Suppressor macrophage treated with lipopolysaccharide for 1 hour (primary cell): ENCODE measurements at places on chromosomes 5 and 9.

DNA sequence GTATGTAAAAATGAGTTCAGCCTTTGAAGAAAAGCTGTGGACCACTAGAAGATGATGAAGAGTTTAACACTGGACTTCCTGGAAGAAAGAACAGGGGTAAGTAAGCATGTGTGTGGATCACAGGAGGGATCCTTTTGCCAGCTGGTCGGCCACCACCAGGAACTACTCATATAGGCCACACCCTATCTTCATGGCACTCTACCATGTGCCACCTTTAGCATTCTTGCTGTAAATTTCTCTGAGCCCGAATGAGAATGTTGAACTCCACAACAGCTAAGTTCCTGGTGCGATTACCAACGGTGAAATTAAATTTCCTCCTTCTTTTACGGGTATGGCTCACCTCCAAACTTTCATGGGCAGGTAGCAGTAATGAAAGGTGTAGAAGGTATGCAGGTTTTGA lies 102.3 kb downstream of the ATP10B start:
- no peak for DNase-seq

DNA sequence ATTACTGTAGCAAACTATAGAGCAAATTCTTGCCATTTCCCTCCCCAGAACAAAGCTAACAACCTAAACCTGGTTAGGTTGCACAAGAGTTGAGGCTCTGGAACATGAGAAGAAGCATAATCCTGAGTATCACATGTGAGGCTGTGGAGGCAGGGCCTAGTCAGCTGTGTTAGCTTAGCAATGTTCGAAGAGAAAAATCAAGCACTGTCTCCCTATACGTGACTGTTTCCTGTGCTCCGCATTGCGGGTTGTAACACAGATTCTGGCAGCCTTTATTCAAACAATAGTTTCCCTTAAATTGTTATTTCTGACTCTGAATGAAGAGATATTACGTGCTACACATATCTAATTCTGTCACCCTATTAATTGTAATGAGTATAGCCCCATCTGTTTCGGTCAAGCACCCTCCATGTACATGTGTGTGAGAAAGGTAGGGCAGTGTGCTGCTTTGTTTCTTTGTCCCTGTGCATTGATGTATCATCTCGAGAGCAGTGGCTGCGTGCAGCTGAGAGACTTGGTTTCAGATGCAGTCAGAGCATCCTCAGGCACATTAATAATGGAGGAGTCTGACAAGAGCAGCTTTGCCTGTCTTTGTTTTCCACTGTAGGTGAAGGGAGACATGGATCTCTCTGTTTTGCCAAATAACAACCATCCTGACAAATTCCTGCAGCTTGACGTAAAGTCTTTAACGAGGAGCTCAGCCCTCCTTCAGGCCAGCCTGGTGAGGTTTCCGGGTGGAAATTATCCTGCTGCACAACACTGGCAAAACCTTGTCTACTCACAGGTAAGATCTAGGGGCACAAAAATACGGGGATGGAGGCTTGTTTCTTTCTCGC lies at the start of gene MINAR2:
MINAR2 (plus strand) TSS at position 523 of the 836 bp plus-strand sequence; CDS start at position 620, 97 bp downstream.
- no peak for DNase-seq

- peak; percentile 36 for DNase-seq
These were observed 1.0 kb downstream of the FOCAD start for GRCh38 chr9:20684875-20685696.

- DNase-seq: no peak
These were observed 148.8 kb downstream of the DCP2 start for GRCh38 chr5:113125371-113125770.

DNA sequence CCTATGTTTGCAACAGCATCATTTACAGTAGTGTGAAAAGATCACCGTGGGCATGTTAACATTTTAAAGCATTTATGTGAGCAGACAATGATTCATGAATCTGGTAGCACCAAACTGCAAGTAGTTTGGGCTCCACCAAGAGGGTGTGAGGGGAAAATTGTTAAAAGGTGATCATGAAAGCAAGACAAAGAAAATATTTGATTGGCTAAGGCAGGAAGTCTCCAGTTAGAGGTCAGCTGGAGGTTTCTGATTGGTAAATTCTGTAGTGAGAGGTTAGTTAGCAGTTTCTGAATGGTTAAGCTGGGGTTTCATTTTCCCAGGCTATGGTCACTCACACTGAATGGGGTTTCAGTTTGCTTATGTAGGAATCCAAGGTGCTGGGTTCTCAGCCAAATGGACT lies 13.5 kb upstream of the DRD1 start:
- DNase-seq: no peak

- no peak for DNase-seq
These were observed 154.1 kb downstream of the ADAMTS6 start for GRCh38 chr5:65327582-65327981.

GRCh38 chr5:21806943-21807342 lies 1046.2 kb downstream of the CDH12 start:
- DNase-seq: peak; percentile 81

DNA sequence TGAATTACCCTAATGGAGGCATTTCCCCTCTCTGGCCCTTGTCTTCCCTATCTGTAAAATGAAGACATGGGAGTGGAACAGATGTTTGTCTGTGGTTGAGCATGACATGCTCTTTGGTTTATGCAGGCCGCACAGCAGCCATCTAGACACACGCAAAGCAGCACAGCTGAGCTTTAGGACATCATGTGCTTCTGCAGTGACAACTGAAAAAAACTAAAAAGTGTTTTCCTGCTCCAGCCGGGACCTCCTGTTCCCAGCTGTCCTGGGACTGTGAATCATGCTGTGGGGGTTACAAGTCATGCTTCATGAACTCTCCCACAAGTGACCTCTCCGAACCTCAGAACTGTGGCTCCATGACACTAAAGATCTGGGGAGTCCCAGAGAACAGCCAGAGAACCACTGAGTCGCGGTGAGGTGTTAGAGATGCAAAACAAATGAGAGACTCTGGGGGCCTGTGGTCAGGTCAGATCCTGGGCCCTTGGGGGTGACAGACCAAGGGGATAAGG lies 1.7 kb downstream of the SMIM3 start:
- DNase-seq: peak; percentile 98

DNA sequence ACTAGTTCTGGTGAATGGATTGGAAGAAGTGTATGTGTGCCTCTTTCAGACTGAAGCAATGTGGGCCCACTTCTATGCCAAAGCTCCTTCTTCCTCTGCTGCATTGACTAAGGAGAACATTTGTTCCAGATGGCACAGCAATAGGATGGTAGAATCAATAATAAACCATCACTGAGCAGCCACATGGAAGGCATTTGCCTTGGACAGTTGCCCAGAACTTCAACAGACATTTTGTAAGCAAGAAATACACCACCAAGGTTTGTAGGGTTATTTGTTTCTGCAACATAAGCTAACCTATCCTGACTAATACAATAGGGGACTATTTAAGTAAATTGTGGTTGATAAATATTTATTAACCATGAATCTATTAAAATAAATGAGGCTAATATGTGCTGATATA lies 37.7 kb upstream of the CSNK1G3 start:
- no peak for DNase-seq

DNA sequence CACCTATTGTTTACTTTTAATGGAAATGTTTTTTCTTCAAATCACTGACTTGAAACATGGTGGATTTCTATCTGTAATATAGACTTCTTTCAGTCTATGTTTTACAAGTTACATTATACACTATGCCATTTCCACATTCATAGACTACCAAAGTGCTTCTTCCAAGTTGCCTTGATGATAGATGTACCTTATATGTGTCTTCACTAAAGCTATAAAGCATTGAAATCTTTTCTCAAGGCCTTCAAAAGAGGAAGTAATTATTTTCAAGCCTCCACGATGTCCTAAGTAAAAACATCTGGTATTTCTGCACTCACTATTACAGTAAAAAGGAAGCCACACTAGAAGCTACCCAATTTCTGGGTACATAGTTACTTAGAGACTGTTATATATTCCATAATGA lies 113.3 kb downstream of the FGF10 start:
- no peak for DNase-seq

- no peak for DNase-seq
These were observed 94.7 kb upstream of the ANKRD55 start for GRCh38 chr5:56327809-56328208.

GRCh38 chr5:124745928-124746915 lies at the start of gene ZNF608:
TSS of gene ZNF608 (minus strand) at chr5:124746639. CDS start at chr5:124744989, 1,650 bp downstream.
- peak; percentile 32 for DNase-seq

GRCh38 chr5:55855509-55855908 lies 4.4 kb downstream of the IL31RA start:
- DNase-seq: no peak

DNA sequence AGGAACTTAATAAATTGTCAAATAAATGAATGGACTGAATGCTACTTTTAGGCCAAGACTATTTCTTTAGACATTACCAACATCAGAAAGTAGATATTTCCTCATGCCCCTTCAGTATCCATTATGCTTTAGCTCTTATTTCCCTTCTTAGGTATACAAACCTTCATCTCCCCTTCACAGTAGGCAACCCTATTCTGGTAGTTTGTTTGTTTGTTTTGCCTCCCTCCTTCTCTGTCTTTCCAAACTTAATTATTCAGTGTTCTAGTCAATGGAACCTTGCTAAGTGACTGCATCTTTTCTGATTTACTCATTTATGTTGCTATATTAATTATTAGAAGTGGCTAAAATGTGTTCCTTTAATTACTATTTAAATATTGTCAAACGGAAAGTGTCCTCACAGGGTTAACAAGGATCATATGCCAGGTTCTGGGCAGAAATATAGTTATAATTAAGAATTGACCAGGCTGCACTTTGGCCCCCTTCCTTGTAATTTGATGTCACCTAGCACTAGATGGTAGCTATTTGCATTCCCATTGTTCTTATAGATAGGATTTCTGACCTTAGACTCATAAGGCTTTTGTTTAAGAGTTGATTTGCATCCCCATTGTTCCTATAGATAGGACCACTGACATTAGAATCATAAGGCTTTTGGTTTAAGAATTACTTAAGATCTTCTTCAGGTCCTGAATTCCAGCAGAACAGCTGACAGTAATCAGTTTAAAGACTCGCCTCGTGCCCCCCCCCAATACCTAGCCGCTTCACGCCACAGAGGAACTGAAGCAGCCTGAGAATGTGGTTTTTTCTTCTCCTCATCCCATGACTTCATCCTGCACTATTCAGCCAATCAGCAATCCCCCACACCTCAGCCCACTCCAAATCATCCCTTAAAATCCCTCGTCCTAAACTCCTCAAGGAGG lies 84.4 kb upstream of the NUDT12 start:
- no peak for DNase-seq

DNA sequence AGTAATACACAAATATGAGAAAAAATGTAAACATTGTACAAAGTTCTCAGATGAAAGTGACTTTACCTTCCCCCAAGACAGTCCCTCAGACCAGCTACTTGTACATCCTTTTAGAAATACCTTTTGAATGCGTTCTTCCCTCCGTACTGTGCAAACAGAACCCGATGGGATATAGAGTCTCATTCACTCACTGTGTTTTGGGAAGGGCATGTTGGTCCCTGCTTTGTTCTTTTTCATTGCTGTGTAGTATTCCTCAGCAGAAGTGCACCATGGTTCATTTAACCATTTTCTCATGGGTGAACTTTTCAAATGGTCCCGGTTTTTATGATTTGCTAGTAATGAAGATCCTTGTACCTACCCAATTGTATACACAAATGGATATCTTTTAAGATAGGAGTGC lies 94.4 kb downstream of the ANKRD33B start:
- DNase-seq: no peak

DNA sequence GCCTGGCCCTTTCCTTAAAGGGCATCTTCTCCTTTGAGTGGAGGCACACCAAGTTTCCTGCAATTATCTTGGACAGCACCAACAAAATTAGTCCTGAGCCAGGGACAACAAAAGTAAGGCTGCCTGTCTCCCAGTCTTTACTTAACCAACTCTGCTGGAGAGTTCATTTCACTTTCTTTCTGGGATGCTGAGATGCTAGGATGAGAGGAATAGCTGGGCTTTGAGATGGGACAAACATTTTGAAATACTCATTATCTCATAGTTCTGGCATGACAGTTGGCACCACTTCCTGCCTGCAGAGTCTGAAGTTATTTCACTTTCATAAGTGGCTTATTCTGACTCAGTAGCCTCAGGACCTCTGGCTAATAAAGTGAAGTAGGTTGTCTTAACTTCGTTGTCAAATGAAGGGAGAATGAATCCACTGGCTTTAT lies 157.0 kb downstream of the C9orf152 start:
- peak; percentile 93 for DNase-seq

GRCh38 chr5:137273511-137273910 lies 225.6 kb downstream of the SPOCK1 start:
- DNase-seq: no peak

DNA sequence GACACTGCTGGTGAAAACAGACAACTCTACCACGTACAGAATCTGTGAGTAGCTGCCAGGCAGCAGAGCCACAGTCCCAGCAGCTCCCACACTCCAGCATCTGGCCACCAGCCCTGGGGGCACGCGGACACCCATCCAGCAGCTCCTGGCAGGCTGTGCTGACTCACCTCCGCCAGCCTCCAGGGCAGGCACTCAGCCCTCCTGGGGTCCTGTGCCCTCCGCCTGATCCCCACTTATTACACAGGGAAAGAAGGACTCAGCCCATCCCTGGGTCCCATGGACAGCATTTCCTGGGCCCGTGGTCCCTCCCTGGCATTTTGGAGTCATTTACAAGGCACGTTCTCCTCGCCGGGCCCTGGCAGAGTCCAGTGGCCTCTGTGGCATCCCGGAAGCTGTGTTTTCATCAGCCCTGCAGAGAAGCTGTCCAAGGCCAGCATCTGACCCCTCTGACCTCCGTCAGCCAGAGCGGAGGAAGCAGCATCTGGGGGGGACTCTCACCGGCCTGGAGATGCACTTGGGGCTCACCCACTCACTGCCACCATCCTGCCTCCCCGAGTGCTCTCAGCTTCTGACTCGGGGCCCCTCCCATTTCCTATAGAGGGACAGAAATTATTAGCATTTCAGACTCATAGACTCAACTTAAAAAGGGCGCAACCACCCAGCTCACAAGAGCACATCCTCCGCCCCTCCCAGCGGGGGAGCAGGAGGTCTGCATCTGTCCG lies 21.6 kb downstream of the PAEP start:
- no peak for DNase-seq

DNA sequence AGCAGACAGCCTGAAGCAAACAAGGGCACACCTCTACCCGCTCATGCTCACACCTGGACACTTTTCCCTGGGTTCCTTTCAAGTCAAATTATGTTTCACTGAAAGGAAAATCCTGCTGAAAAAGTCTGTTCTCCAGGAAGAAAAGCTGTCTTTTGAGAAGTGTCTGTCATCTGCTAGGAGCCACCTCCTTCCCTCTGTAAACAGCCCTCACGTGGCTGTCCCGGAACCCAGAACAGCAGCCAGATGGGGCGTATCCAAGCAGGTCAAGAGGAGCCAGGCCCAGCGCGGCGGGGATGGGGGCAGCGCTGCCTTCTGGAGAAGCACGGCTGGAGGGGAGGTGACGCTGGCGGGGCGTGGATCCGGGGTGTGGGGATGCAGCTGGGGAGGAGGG lies at the start of gene PNPLA7:
PNPLA7 (minus strand) TSS at position 172 of the 391 bp plus-strand sequence. CDS start 205 bp downstream, outside the sequence.
- peak; percentile 89 for DNase-seq

GRCh38 chr9:87528969-87529368 lies 31.3 kb downstream of the DAPK1 start:
- DNase-seq: no peak

DNA sequence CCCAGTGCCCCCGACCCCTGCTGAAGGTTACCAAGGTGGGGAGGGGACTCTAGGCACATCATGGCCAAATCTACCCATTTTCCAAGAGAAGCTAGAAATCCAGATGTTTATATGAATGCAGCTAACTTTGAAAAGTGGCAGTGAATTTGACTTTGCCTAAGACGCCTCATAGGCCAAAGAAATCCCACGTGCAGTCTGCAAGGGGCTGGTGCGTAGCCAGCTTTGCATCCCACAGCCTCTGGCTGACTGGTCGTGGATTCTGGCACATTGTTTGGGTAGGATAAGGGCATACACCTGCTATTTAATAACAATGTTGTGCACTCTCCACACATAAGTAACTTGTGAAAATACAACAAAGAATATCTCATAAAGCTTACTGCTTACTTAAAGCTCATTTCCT lies 3.5 kb upstream of the GADD45G start:
- DNase-seq: no peak

GRCh38 chr5:175146733-175147132 lies 297.2 kb downstream of the DRD1 start:
- DNase-seq: no peak
